ENCODE measurements at places on chromosomes 2 and 18.
A peak's percentile ranks its signal among the peaks of the same experiment; 100 is the strongest.

DNA sequence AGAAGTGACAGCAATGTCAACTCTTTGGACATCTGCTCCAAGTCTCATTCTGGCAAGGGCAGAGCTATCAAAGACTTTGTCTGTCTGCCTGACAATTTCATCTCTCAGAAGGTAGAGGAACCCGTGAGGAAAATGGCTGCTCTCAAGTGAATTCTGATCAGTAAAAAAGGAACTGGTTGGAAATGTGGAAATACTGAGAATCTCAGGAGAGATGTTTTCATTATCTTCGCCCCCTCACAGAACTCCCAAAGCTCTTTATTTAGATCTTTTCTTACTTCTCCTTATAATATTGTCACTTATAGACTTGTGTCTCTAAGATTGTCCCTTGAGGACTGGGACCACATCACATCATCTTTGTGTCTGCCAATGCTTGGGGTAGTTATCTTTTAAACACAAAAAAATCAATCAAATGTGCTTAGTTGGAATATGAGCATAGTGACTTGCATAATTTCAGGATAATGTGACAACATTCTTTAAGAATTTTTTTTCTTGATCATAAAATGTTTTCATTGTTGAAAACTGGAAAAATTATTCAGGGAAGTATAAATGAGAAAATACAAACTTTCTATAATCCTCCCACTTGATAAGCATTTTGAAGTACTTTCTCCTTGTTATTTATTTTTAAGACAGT is 68.2 kb upstream of the ITGB6 start:
- DNase-seq: no peak

DNA sequence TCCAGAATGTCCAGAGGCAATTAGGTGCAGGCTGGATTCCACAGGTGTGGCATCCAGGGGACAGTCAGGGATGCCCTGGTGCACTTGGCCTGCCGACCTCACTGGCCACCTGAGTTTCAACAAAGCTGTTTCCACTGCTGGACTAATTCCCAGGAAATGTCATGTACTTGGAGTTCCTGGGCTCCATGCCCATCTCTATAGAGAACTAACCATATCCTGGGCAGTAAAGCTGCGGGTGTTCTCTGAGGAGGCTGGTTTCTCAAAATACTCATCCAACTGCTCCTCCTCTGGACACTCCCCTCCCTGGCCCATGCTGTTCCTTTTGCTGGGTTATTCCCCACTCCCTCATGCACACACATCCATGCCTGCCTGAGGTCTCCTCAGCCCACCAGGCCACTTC is 161.9 kb upstream of the SKOR2 start:
- no peak for DNase-seq

DNA sequence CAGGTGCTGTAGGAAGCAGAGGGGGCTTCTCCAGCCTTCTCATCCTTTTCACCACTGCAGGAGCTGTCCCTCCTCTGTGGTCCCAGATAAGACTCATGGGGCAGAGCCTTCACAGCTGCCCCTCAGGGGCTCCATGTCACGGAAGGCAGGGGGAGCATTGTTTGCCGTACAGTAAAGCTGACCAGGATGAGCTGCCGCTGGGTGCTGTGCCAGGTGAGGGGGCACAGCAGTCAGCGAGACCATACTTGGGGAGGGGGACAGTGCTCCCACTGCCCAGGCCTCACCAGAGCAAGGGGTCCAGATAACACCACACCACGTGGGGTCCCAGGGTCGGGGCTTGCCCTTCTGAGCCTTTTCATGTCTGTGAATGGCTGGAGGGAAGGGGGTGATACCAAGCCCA is 46.3 kb downstream of the PLEKHB2 start:
- no peak for DNase-seq

GRCh38 chr18:58605027-58606020 is 23.6 kb downstream of the ALPK2 start:
- no peak for DNase-seq

DNA sequence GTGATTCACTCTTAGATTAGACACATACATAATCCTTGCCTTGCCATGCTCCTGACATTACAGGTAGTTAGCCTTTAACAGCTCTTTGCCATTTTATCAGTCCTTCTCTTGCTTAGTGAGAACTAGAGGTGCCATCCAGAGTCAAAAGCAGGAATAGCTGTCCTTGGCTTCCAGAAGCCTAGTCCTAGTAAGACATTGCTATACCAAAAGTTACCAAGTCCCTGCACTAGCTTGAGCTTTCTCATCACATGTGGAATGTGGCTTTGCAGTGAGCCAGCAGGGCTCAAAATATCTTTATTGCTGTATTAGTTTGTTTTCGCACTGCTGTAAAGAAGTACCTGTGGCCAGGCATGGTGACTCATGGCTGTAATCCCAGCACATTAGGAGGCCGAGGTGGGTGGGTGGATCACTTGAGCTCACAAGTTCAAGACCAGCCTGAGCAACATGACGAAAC is 104.7 kb upstream of the NOSTRIN start:
- no peak for DNase-seq

- DNase-seq: no peak
Observed at GRCh38 chr2:236015171-236015570, 153.0 kb downstream of the GBX2 start.

- DNase-seq: no peak
Observed at GRCh38 chr2:104849101-104849500, 4.8 kb upstream of the POU3F3 start.

DNA sequence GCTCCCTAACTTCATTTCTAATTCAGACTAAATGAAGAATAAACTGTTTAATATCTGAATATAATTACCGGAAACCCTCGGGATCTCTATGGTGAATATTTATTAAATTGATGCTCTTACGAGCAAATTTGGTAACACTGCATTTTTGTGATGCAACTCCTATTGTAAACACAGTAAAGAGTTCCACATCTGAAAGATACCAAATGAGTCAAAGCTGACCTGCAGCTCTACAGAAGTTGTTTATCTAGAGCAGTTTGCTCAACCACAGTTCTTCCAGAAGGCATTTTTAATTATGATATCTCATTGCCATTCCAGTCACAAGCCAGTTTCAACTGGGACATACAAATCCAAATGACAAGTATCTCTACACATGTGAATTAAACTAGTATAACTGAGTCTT is 129.7 kb downstream of the PKP4 start:
- DNase-seq: no peak

- DNase-seq: peak; percentile 28
Observed at GRCh38 chr2:241191081-241191480, 2.6 kb downstream of the ANO7 start.

GRCh38 chr2:178550352-178550751 is 70.1 kb downstream of the PLEKHA3 start:
- no peak for DNase-seq

GRCh38 chr18:62844850-62845643 is 129.7 kb downstream of the PHLPP1 start:
- DNase-seq: no peak

GRCh38 chr2:179554639-179555386 is 290.2 kb upstream of the SESTD1 start:
- no peak for DNase-seq
